ENCODE measurements at places on chromosomes 13 and 19. TPM values are rescaled to one million over a fixed set of nuclear protein-coding genes. Genes with fewer than 3 reads are reported as not detected.
A peak's percentile ranks its signal among the peaks of the same experiment; 100 is the strongest.

DNA sequence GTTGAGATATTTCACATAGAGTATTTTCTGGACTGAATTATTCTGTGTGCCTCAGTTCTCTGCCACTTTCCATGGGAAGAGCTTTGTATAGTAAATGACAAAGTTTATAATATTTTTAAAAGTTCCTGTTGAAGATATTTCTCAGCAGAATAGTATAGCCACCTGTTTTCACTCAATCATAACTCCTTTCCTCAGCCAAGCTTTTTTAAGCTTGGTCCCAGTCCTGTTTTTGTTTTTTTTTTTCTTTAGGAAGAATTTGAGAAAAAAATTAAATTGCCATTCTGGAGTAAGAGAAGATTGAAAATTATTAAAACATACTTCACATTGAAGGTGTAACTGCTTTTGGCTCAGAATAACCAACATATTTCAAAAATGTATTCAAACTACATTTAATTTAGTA lies 55.5 kb downstream of the ENOX1 start:
- no peak for DNase-seq

The MCF2L gene
- total RNA-seq = 11.5 TPM

The PNMA8B gene
- 0.23 TPM for total RNA-seq

- DNase-seq = no peak
Measured at GRCh38 chr19:45283443-45284033, 32.5 kb downstream of the MARK4 start.

GRCh38 chr13:79084802-79085424 lies 321.1 kb downstream of the RBM26 start:
- no peak for DNase-seq

The CERS1 gene
- total RNA-seq = not detected

DNA sequence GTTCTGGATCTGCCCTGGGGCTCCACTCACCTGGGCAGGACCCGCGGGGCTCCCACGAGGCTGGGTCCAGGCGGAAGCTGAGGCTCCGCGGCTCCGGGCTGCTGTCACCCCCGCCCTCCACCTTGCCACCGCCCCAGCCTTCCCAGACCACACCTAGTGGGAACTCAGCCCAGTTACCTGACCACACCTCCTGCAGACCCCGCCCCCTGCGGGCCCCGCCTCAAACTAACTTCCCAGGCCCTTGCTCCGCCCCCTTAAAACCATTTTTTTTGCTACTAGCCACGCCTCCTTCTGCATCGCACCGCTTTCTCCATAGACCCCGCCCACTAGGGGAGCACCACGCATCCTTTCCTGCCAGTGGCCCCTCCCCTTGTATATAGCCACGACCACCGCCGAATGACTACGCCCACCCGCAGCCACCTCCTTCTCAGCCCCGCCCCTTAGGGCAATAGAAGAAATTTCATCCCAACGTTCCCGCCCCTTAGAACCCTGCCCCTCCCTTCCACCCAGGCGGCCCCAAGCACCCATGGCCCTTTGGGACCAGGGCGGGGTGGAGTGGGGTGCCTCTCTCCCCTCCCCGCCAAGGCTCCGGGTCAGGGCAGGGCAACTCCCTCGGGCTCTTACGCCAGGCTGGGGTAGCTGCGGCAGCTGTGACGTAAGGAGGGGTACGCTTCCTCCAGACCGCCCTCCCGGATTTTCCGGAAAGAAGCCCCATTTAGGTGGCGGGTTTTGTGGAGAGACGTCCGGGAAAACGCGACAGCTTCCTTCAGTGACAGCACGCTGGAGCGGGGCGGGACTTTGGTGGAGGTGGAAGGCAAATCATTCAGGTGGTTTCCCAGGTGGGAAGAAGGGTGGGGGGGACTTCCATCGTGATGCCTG lies at the start of gene SH2D3A:
Gene SH2D3A (minus strand): TSS at position 79 of the 879 bp plus-strand sequence. CDS start 3,687 bp downstream, outside the sequence.
- peak; percentile 95 for DNase-seq

All from activated naive CD8-positive, alpha-beta T cell treated with anti-CD3 and anti-CD28 coated beads, Interleukin-2, amount 10 ng/mL, durations not matched to agents 7 days and 5 days (primary cell).